ENCODE measurements at places on chromosomes 6 and 20. TPM values are rescaled to one million over a fixed set of nuclear protein-coding genes. Genes with fewer than 3 reads are reported as not detected.

- DNase-seq = no peak
These were observed 152.9 kb downstream of the PAK5 start for GRCh38 chr20:9686001-9686400.

GRCh38 chr6:3631186-3631585, 120.3 kb downstream of the PXDC1 start:
- no peak for DNase-seq

- no peak for DNase-seq
These were observed 29.2 kb downstream of the AKAP7 start for GRCh38 chr6:131164506-131164905.

DNA sequence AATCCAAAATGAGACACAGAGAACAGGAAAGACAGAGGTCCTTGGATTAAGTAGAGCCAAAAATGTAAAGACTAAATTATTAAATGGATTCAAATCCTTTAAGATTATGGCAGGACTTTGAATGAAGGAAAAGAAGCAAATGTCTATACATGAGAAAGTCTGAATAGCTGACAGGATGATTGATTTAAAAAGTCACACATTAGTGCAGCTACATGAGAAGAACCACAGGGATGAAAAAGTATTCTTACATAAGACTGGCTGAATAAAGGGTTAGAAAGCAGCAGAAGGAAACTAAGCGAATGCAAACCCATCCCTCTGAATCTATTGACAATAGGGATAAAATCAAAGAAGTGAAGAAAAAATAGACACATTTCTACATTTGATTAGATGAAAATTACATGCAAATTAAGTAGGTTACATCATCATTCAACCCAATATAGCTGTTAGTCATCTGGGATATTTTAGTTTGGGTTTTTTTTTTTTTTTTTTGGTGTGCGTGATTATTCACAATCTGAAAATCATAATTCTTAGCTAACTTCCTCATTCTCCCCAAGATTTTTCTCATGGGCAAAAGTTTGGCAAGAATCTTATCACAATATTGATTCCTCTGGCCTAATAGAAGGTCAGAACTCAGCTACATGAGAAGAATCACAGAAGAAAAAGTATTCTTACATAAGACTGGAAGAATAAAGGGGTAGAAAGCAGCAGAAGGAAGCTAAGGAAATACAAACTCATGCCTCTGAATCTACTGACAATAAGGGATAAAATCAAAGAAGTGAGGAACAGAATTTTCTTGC, 845.4 kb downstream of the HACE1 start:
- no peak for DNase-seq

GRCh38 chr20:11173916-11174315, 500.1 kb upstream of the JAG1 start:
- no peak for DNase-seq

GRCh38 chr6:102438171-102438570, 1044.7 kb downstream of the GRIK2 start:
- DNase-seq = no peak

GRCh38 chr6:53579338-53579737, 34.4 kb upstream of the GCLC start:
- no peak for DNase-seq

- no peak for DNase-seq
These were observed 2.1 kb downstream of the EZR start for GRCh38 chr6:158816803-158817727.

DNA sequence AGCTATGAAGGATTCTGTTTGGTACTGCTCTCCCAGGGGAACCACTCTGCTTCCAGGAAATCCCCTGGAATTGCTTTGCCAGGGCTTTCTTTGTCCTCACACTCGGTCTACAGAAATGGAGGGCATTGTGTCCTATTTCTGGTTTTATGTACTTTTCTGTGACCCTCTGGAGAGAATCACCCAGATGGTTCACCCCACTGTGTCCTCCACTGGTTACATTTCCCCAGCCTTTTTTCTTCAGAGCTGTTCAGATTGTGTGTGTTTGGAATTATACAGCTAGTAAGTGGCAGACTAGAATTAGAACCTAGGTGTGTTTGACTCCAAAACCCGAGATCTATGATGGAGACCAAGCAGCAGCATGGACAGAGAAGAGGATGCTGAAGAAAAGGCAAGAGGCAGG, 80.8 kb downstream of the CD164 start:
- DNase-seq = no peak

DNA sequence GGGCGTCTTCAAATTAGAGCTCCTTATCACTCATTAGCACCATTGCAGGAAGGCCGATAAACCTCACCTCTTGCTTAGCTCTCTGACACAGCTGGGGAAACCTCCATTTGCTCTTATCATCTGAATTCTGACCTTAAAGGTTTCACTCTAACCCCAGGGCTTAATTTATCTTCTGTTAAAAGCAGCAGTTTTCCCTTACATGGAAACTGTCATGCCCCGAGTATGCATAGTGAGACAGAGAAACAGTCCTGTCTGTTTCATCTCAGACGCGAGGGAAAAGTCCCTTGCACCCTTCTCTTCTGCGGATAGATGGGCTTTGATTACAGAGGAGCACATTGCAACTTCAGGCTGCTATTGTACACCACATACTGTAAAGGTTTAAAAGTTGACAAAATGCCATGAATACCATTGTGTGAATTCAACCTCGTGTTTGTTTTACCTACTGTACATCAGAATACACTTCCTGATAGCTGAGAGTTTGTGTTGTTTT, 191.5 kb upstream of the BMP2 start:
- DNase-seq = no peak

DNA sequence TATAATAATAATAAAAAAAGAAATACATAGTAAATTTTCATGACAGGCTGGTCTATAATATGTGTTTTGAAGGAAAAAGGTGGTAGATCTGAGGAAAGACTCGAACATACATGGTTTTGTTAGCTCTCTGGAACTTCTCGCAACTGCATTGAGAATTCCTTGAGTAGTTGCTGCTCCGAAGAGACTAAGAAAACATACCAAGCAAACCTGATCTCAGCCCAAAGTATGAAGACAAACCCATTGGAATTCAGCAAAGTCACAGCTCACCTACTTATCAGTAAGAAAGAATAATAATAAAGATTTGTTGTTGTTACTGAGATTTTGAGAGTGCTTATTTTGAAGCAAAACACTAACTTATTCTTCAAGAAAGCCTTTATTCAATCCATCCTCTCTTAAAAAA, 1107.1 kb upstream of the EYS start:
- DNase-seq = no peak

GRCh38 chr20:2742431-2742830, 49.9 kb downstream of the EBF4 start:
- no peak for DNase-seq

GRCh38 chr20:11553603-11554002, 364.1 kb upstream of the BTBD3 start:
- DNase-seq = no peak

DNA sequence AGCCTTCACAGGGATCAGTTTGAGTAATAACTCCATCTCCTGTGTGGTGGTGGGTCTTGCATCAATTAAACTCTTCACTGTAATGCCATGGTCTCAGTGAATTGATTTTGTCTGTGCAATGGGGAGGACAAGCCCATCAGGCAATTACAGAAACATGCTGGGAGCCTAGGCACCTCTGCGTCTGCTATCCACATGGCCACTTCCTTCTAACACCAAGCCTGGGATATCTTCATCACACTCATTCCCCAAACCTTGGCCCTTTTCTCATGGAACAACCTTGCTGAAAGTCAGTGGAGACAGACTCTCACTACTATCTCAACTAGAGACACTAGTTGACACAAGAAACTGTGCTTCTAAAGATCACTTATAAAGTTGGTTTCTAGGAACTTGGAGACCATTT, 210.1 kb upstream of the SHLD1 start:
- no peak for DNase-seq

DNA sequence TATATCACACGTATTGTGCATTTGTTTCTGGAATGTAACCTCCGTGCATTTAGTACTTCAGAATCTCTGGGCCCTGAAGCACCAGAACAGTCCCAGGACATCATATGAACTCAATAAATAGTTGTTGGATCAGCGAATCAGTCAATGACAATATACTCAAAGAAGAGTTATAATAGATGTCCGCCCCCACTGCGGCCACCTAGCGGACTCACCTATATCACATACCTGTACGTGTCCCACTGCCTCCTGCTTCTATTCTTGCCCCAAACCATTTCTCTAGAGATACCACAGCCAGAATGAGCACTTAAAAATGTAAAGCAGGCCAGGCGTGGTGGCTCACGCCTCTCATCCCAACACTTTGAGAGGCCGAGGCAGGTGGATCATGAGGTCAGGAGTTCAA, 73.9 kb downstream of the DCDC2 start:
- no peak for DNase-seq

DNA sequence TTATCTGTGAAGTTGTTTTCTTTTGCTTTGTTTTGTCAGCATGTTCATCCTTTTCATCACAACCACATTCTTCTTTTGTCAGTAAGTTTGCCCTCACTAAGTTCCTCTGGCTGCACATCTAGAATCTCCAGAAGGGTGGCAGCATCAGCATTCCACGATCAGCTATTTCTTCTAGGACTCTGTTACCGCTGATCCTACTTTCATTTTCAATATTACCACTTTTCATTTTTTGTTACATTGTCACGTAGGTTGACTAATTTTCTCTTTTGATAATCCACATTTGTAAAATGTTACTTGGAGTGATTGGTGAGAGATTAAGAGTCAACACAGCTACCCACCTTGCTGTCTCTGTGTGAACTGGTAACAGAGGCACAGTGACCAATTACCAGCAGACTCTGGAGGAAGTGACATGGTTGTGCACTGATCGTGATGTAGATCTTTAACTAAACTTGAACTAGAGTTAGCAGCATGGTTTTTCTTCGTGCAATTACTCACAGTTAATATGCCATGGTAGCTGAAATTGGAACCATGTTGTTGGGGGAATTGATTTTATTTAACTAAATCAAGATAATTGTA, 307.9 kb upstream of the SLC35B3 start:
- DNase-seq = no peak

CNBD2 gene
- polyA plus RNA-seq = 0.82 TPM

RIMS1 gene
- 3.0 TPM for polyA plus RNA-seq

ZBTB46 gene
- polyA plus RNA-seq = 16.0 TPM

HRH3 gene
- 0.04 TPM for polyA plus RNA-seq

DLK2 gene
- polyA plus RNA-seq = 0.53 TPM
